HFFc6 (cell line): ENCODE measurements at places on chromosomes 3 and 15. TPM values are rescaled to one million over a fixed set of nuclear protein-coding genes. Genes with fewer than 3 reads are reported as not detected.
A peak's percentile ranks its signal among the peaks of the same experiment; 100 is the strongest.

GRCh38 chr3:153901991-153902390 is 219.2 kb upstream of the ARHGEF26 start:
- DNase-seq, result no peak
- H3K4me1 ChIP-seq, result no peaks in the 10 kb centered on the region
- no peak overlapping the region for H3K27ac ChIP-seq
- H3K36me3 ChIP-seq, result 0 out of 2 replicates have a peak, but pooled peaks cover 4% of the 10 kb centered on the region

GRCh38 chr15:50247819-50248655 is 17.5 kb downstream of the HDC start:
- DNase-seq, result no peak
- no peak overlapping the region for H3K4me3 ChIP-seq
- H3K36me3 ChIP-seq, result no peaks in the 10 kb centered on the region
- no peak overlapping the region for H3K27ac ChIP-seq
- peaks cover 10% of the 10 kb centered on the region for H3K27me3 ChIP-seq

DNA sequence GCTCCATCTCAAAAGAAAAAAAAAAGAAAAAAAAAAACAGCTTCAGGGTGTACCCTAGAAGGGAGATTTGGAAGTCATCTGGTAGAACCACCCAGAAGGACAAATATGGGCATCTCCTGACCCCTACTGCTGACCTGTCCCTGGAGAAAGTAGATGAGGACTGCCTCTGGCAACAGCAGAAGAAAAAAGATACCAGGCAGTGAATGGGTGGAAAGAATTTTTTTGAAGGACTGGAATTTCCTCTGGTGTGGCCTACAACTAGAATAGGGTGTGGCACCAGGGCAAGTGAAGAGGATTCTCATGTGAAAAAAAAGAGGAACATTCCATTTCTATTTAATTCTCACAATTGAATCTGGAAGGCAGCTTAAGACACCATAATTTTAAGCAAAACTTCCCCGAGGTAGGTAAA is 3.1 kb downstream of the ANXA2 start:
- peaks cover 50% of the 10 kb centered on the region for H3K27me3 ChIP-seq
- H3K4me1 ChIP-seq, result peaks cover 73% of the 10 kb centered on the region
- H3K36me3 ChIP-seq, result peaks cover 69% of the 10 kb centered on the region
- peak overlapping the region; percentile 100 for H3K4me3 ChIP-seq

CHRM5 gene
- not detected in 3 replicates for total RNA-seq

DNA sequence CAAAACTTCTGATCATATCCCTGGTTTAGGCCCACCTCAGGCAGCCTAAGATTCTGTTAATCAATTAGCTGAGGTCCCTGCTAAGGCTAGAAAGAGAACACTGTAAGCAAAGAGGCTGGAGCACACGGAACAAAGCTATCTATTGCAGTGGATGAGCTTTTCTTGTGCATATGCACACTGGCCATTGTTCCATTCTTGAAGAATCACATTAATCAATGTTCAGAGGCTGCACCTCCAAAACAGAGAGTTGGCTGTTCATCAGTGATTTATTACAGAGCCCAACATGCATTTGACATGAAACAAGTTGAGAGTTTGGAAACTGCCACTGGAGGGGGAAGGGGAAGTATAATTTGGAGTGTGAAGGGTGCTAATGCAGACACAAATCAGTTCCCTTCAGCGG is 873.0 kb downstream of the ROBO1 start:
- H3K36me3 ChIP-seq, result peaks cover 11% of the 10 kb centered on the region
- H3K4me3 ChIP-seq, result no peak overlapping the region
- peaks cover 29% of the 10 kb centered on the region for H3K4me1 ChIP-seq
- DNase-seq, result no peak

TXNRD3 gene
- total RNA-seq, result 6.2 to 8.7 TPM (median 7.2 TPM) in 3 replicates

- no peak overlapping the region for H3K27ac ChIP-seq
- H3K36me3 ChIP-seq, result no peaks in the 10 kb centered on the region
- peaks cover 10% of the 10 kb centered on the region for H3K27me3 ChIP-seq
- DNase-seq, result no peak
- no peak overlapping the region for H3K4me3 ChIP-seq
These were observed 114.2 kb downstream of the EBLN2 start for GRCh38 chr3:73175698-73176097.

GRCh38 chr3:119695480-119695879 is 7.3 kb upstream of the CFAP91 start:
- DNase-seq, result peak; percentile 10
- H3K27ac ChIP-seq, result no peak overlapping the region
- H3K4me1 ChIP-seq, result no peaks in the 10 kb centered on the region
- H3K4me3 ChIP-seq, result no peak overlapping the region
- H3K27me3 ChIP-seq, result peaks cover 9% of the 10 kb centered on the region

DNA sequence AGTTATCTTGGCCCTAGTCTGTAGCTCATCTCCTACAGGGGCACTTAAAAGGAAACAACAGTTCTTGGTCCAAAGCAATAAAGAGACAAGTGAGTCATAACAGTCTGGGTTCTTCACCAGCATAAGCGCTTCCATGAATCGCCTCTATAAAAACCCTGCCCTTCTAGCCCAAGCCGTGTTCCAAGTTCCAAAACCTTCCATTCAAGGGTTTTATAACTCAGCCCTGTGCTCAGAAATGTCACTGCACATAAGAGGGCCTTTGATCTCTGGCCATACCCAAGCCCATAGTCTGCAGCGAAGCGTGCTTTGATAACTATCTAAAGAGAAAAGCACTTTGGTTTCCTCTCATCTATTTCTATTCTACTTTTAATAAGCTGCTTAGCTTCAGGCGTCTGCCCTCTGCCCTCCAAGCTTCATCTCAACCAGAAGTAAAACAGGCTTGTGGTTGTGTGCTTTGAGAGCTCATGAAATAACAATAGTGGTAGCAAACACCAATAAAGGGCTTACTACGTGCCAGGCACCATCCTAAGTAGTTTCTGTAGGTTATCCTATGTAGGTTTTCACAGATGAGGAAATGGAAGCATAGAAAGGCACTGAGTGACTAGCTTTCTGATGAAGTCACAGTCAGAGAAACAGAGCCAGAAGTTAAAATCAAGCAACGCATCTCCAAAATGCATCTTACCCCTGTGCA is 64.0 kb upstream of the AKAP13 start:
- peak overlapping the region; percentile 91 for H3K27ac ChIP-seq
- H3K4me1 ChIP-seq, result peaks cover 84% of the 10 kb centered on the region
- H3K27me3 ChIP-seq, result no peaks in the 10 kb centered on the region
- peaks cover 8% of the 10 kb centered on the region; the same call in 1 of the 2 replicates for H3K36me3 ChIP-seq
- peak; percentile 89 for DNase-seq
